ENCODE measurements at places on chromosomes 11 and 22.

GRCh38 chr22:19974268-19974861 lies 32.7 kb upstream of the TXNRD2 start:
- DNase-seq = peak; percentile 85

- DNase-seq = no peak
Measured at GRCh38 chr11:44018829-44019228, 29.0 kb upstream of the ACCSL start.

GRCh38 chr11:81484196-81484595 lies 1249.5 kb downstream of the FAM181B start:
- DNase-seq = no peak

GRCh38 chr11:8243458-8243857 lies 20.2 kb downstream of the LMO1 start:
- no peak for DNase-seq

GRCh38 chr11:68312117-68312779 lies at the start of gene LRP5:
Gene LRP5, plus strand, starts transcription at chr11:68312591. Its CDS starts 124 bp downstream, at chr11:68312715.
- peak; percentile 58 for DNase-seq

DNA sequence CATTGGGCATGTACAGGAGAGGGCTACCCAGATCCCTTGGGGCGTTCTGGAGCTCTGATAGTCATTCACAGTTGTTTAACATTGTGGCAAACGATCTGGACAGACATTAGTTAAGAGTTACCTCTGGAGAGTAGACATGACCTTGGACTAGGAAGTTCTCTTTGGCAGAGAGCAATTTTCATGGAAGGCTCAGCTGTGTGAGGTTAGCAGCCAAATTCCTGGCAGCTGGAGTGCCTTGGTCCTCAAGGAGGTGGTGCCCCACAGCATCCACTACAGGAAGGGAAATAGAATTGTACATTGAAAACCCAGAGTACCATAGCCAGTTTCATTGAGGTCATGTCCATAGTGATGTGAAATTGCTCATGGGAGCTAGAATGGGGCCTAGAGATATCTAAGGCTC lies 82.8 kb downstream of the BLID start:
- DNase-seq = no peak

DNA sequence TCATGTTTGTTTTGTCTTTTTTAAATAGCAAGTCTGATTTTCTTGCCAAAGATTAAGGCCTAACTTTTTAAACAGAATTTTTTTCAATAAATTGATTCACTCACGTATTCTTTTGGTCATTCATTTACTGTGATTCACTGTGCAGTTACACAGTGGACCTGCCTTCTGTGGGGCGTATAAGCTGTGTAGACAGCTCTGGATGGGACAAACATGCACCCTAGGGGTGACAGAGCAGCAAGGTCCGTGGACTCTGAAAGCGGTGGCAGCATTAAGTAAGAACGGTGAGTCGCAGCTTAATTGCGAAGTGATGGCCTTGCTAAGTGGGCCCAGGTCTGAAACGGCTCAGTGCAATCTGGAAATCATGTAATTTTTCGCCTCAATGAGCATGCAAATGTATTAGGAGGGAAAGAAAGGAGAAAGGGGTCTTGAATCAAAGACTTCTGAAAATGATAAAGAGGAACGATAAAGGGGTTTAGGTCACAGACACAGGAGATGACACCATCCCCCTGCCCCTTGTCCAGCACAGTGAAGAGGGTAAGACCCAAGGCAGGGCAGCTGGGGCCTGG lies 113.1 kb downstream of the SPATA19 start:
- DNase-seq = peak; percentile 15

- no peak for DNase-seq
Measured at GRCh38 chr11:30281476-30282288, 41.2 kb upstream of the ARL14EP start.

GRCh38 chr22:16783453-16783852 lies 41.8 kb downstream of the XKR3 start:
- DNase-seq = no peak

GRCh38 chr22:32818446-32819115 lies 17.1 kb downstream of the TIMP3 start:
- no peak for DNase-seq

DNA sequence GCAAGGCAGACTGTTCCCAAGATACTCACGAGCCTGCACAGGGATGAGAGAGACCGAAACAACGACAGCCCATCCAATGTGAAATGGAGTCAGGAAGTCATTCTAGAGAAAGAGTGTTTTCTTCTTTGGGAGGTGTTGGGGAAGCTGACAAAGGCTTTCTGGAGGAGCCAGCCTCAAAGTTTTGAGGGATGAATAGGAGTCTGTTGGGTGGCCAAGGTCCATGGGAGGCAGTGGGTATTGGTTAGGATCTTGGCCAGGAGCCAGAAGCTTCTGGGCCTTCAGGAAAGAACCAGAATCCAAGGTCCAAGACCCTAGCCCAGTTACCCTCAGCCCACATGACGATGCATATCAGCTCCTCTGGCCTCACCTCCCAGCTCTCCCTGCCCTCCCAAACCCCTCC lies 59.9 kb upstream of the SHISAL1 start:
- no peak for DNase-seq

- no peak for DNase-seq
Measured at GRCh38 chr11:64021757-64022093, 14.0 kb upstream of the FLRT1 start.

DNA sequence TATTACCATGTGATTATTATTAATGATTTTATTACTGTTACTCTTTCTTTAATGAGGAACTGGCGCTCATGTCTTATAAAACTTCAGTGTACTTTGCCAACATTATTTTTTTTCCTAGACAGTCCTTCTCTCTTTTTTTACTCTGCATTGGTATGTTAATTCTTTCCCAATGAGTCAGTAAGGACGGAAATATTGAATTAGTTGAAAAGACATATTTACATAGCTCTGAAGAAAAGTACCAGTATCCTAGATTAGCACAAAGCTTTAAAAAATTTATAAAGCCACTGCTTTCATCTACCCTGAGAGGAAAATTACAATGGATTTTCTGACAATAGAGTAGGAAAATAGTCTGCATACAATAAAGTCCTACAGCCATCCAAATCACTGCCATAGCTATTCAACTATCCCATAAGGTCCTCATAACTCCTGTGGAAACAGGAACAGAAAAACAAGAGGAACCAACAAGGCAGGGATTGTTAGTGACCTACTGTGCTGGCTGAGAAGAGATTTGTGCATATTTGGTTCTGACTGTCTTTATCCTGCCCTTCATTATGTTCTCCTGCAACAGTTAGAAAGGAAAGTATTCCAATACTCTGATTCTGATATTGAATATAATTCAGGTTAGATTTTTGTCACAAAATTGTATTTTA lies 314.4 kb downstream of the AASDHPPT start:
- DNase-seq = no peak

All from ecto neural progenitor cell (in vitro differentiated cells).